ENCODE measurements at places on chromosomes 12 and 14.

DNA sequence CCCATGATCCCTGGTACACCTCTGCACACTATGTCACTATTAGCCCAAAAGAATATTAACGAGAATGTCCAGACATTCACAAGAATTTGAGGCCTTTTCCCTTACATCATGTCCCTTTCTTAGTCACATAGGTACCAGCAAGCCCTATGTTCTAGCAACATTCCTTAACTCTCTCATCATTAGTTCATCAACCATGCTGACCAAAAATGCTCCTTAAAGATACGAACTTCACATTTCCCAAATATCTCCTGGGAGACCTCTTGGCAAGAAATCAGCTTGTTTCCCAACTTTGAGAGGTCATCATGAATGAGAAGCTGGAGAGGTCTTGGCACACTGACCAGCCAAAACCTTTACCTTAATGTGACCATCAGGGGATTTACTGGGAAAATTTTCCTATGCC is 4.6 kb downstream of the SALL2 start:
- DNase-seq = no peak

DNA sequence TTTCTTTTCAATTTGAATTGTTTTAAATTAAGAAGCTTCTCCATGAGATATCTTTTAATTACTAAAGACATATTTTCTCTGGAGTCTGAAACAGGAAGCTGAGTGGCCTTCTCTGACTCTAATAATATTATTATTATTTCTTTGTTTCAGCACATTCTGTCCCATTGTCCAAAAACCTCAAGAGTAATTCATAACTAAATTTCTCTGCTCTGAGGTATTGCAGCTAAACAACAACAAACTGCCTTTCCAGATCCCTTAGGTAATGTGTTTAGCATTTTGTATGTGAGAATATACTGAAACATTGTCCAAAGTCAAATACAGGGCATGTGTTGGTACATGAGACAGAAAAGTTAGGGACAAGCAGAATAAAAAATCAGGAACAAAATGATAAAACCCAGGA is 199.0 kb upstream of the FAR2 start:
- no peak for DNase-seq

DNA sequence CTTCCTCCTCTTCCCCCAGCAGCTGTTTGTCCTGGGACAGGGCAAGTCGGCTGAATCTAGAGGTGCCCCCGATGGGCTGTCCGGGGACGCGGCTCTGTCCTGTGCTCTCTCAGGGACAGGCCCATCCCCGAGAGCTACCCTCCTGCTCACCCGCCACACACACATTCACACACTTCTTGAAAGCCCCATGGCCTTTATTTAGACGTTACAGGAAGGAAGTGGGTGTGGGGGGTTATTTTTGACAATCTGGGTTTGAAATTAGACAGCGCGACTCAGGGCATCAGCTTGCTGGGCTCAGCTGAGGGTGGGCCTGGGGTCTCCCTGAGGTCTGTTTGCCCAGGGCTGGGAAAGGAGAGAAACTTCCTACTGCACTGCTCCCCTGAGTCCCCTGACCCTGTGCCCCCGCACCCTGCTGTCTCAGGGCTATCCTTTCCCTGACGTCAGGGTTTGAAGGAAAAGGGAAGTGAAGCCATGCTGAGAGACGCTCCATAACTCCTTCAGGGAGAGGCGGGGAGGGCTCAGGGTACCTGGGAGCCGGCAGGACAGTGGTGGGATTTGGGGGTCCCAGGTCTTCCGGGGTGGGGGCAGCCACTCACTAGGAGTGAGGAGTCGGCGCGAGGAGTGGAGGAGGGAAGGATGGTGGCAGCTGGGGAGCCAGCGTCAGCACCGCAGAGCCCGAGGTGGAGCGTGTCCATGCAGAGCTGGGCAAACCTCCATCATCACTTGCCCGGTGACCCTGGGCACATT is 8.1 kb downstream of the PTPN6 start:
- peak; percentile 78 for DNase-seq

DNA sequence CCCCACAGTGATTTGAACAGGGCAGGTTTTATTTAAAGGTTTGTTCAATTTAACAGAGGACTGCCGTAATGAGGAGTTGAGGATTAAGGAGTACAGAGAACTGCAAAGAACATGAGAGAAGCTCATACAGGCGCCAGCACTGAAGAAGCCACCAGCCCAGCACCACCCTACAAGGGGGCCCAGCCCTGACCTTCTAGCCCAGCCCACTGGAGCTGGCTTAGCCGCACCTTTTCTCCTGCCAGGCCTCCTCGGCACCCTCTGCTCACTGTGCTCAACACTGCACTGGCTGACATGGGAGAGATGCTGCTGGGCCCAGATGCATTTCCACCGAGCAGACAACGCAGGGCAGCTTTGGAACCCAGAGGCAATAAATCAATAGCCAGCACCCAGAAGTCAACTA is 36.5 kb upstream of the SFSWAP start:
- DNase-seq = no peak

DNA sequence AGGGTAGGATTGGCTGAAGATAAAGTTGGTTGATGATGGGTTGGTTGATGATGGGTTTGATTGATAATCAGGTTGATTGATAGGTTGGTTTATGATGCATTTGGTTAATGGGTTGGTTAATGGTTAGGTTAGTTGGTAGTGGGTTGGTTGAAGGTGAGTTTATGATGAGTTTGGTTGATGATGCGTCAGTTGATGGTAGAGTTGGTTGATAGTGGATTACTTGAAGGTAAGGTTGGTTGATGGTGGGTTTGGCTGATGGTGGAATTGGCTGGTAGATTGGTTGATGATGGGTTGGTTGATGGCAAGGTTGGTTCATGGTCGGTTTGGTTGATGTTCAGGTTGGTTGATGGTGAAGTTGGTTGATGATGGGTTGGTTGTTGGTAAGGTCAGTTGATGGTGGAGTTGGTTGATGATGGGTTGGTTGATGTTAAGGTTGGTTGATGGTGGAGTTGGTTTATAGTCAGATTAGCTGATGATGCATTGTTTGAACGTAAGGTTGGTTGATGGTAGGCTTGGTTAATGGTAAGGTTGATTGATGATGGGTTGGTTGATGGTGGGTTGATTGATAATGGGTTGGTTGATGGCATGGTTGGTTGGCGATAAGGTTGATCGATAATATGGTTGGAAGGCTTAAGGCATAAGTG is 146.4 kb downstream of the ADGRD1 start:
- DNase-seq = no peak

- DNase-seq = no peak
These were observed 142.9 kb upstream of the KITLG start for GRCh38 chr12:88723219-88723618.

- DNase-seq = no peak
These were observed 349.9 kb downstream of the C12orf50 start for GRCh38 chr12:87679251-87679650.

GRCh38 chr12:2834581-2835491 is at the start of gene NRIP2:
Gene NRIP2, minus strand, starts transcription at chr12:2835035. Its CDS starts 52 bp downstream, at chr12:2834983.
- no peak for DNase-seq

DNA sequence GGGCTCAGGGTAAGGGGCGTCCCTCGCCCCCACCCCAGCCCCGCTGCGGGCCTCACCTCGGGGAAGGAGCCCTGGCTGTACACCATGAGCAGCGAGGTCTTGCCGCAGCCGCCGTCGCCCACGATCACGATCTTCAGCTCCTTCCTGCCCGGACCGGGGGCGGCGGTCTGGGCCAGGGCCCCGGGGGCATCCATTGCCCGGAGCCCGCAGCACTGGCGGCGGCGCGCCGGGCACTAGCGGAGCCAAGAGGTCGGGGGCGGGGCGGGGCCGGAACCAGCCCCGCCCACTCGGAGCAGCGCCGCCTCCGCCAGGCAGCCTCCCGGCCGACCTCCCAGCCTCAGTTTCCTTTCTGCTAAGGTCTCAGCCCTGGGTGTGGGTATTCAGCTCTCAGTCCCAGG is at the start of gene RHOF:
Gene RHOF (minus strand): TSS at position 249 of the 398 bp plus-strand sequence. CDS start 55 bp downstream, at position 194.
- peak; percentile 75 for DNase-seq

GRCh38 chr12:59036973-59037762 is 116.9 kb upstream of the LRIG3 start:
- DNase-seq = no peak

DNA sequence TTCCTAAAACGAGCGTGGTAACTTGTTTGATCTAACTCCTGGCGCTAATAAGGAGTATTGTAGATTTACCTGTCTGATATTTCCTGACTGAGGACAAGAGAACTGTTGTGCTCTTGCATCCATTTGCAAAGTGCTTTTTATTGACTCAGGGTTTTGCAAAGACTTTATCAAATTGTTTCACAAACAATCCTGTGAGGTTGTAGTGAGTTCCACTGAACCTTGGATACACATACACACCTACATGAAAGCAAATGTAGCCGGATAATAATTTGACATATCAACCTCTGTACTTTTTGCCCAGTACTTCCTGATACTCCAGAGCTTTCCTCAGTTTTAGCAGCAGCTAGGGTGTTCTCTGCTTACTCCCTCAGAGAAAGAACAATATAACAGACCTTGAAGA is 6.7 kb upstream of the PTGER2 start:
- DNase-seq = no peak

DNA sequence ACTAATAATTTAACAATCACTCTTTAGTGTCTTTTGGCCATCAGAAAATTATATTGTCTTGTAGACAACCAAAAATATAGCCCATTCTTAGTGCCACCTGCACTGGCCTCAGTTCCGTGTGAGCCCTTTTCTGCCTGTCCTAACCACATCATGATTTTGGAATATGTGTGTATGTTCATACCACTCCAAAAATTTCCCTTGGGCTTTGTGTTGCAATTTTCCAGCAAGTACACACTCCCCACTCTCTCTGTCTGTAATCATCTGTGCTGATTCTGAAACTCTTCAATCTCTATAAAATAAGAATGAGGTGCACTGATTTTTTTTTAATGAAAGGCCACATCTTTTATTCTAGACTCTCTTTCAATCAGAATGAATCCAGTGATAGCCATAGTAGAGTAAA is 196.0 kb downstream of the PIK3C2G start:
- no peak for DNase-seq

GRCh38 chr14:69675877-69676416 is 64.6 kb downstream of the SUSD6 start:
- peak; percentile 74 for DNase-seq

- DNase-seq = peak; percentile 38
These were observed 26.7 kb downstream of the SLC35E3 start for GRCh38 chr12:68772714-68773113.

DNA sequence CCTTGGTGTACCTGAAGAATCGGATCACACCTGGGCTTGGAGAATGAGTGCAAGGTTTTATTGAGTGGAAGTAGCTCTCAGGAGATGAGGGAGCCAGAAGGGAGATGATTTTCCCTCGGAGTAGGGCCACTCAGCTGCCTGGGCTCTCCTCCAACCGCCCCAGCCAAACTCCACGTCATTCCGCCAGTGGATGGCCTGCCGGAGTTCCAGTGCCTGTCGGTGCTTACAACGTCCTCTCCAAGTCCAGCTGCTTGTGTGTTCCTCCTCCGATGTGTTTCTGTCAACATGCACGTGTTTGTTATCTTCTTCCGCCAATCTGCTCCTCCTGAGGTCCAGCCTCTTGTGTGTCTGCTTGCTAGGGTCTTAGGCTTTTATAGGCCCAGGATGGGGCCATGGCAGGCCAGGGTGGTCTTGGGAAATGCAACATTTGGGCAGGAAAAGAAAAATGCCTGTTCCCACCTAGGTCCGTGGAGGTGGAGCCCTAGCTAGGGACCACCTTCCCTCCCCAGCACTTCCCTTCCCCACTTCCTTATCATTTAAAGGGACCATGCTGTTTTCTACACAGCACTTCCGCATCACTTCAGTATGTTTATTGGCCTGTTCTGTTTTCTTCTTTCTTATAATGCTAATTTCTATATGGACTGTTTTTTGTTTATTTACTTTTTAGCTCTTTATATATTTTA is 343.2 kb downstream of the PDZRN4 start:
- no peak for DNase-seq

DNA sequence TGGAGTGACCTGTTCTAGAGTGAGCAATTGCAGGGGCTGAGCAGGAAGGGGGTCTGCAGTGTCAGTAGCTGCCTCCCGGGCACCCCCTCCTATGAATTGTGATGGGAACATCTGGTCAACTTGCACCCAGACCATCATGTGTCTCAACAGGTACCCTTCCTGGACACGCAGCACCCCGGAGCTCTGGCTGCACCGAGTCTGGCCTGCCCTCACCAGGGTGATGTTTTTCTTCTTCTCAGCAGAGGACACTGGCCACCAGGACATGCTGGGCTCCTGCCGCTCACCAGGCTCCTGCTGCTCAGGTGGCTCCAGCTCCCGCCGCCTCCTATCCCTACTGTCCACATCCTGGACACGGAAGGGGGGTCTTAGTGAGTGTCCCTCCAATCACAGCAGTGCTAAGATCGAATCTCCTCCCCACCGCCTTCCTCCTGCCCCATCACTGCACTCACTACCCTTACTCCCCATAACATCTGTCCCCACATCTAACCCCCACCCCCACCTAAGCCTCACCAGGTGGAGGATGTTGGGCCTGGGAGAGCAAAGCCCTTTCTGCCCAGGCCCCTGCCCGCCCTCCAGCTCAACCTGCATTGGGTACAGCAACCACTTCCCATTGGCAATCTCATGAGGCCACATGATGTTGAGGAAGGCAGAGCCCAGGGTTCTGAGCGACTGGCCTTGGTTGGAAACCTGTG is 14.9 kb downstream of the ITGA7 start:
- no peak for DNase-seq

DNA sequence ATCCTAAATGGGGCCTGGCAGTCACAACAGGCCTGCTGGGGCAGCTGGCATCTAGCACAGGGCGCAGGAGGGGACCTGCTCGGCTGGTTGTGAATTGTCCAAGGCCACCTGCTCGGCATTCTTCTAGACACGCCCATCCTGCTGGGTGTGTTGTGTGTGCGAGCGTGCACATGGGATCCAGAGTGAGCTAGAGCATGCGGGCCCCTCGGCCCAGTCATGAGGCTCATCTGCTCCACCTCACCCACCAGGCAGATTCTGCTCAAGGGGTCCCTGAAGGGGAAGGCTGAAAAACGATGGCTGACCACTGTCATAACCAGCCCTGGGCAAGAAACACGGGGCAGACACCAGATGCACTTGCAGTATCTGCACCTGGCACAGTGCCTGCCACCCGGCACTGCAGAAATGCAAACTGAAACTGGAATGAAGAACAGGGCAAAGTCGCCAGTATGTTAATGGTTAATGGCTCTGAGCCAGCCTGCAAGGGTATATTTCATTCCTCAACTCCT is 31.8 kb downstream of the MAX start:
- no peak for DNase-seq

- no peak for DNase-seq
These were observed 14.6 kb downstream of the CCDC88C start for GRCh38 chr14:91402771-91403600.
